HT-29 (cell line): ENCODE measurements at places on chromosomes 4 and X. TPM values are rescaled to one million over a fixed set of nuclear protein-coding genes. Genes with fewer than 3 reads are reported as not detected.

ARL9 gene
- 0.79 TPM in 1 of 2 replicates, not detected in the other for total RNA-seq

SERTM2 gene
- total RNA-seq = not detected in 2 replicates

PDGFRA gene
- total RNA-seq = not detected in 2 replicates

IDUA gene
- total RNA-seq = 39.7 and 53.5 TPM in 2 replicates

NIPAL1 gene
- 10.3 and 16.5 TPM in 2 replicates for total RNA-seq

DUX4 gene
- not detected in 2 replicates for total RNA-seq
